ENCODE measurements at places on chromosomes 3 and 15. TPM values are rescaled to one million over a fixed set of nuclear protein-coding genes. Genes with fewer than 3 reads are reported as not detected.

GRCh38 chr3:142857056-142857455 is 31.8 kb downstream of the PCOLCE2 start:
- DNase-seq = no peak

- no peak for DNase-seq
These were observed 278.0 kb upstream of the TRIM42 start for GRCh38 chr3:140399871-140400270.

DNA sequence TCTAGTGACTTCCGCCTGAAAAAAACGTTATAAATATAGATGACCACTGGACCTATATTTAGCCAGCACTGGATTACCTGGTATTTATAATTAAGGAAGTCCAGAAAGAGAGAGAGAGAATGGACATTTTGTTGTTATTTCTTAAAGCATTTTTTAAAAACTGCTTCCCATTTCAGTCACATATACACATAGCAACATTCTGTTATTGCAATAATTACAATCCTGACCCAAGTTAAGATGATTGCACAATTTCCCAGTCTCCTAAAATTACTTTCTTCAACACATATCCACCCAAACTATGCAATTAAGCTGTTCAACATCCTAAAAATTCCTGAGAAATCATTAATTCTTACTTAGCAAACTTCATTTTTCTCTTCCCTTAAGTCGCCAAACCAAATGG is 37.7 kb downstream of the PCSK6 start:
- no peak for DNase-seq

DNA sequence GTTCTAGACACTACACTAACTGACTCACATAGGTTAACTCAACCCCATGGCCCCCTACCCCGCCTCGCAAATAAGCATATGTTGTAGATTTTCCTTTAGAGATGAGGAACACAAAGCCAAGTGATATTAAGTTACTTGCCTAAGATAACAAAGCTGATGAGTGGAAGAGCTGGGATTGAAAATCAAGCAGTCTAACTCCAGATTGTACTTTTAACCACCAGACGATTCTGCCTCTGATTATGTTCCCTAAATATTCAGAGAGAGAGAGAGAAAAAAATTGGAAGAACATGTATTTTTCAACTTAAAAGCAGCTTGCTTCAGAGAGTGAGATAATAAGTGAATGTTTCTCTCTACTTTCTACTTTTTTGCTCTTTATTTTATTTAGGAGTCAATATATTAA is 66.9 kb upstream of the THBS1 start:
- DNase-seq = no peak

DNA sequence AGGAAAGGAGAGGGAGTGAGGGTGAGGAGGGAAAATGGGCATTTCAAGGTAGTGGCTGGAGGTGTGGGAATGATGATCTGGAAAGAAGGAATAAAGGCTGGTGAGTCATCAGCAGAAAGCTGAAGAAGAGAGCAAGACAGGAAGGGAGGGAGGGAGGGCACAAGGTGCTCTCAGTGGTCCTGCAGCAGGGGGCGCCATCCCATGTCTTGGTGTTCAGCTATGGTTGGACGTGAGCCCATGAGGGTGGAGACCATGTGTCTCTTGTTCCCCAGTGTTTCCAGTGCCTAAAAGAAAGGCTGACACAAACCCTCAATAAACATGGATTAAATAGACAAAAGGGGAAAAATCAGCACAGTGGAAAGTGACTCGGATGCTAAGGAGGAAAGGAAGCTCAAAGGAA is 228.5 kb downstream of the NTRK3 start:
- no peak for DNase-seq

DNA sequence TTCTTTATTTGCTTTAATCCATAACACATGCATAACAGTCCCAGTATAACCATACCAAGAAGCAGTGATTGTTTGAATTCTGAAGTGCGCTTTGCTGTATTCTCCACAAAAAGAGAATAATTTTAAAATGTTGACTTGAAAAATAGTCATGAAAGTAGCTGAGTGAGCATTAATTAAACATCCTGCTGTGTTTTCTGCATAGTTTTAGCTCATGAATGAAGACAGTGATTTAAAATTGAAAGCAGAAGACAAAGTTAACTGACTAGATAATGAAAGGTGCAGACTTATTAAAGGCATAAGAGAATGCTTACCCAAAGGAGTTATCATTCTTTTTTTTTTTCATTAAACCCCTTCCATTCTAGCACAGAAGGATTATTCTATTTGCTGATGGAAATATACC is 143.5 kb downstream of the GABRG3 start:
- no peak for DNase-seq

DNA sequence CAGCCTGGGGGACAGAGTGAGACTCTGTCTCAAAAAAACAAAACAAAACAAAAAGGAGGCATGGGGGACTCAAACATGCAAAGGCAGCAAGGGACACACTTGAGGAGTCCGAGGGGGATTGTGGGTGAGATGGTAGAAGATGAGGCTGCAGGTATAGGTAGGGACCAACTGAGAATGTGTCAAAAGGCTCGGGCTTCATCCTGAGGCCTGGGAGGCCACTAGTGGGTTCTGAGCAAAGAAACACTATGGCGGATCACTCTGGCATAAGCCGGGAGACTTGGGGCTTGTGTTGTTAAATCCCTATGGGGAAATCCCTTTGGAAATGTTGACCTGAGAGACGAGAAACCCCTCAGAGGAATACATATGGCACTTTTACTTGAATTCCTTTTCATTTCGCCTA is 21.2 kb downstream of the ZNF710 start:
- DNase-seq = no peak

GRCh38 chr3:193960487-193961274 is 175.3 kb upstream of the HES1 start:
- no peak for DNase-seq

DNA sequence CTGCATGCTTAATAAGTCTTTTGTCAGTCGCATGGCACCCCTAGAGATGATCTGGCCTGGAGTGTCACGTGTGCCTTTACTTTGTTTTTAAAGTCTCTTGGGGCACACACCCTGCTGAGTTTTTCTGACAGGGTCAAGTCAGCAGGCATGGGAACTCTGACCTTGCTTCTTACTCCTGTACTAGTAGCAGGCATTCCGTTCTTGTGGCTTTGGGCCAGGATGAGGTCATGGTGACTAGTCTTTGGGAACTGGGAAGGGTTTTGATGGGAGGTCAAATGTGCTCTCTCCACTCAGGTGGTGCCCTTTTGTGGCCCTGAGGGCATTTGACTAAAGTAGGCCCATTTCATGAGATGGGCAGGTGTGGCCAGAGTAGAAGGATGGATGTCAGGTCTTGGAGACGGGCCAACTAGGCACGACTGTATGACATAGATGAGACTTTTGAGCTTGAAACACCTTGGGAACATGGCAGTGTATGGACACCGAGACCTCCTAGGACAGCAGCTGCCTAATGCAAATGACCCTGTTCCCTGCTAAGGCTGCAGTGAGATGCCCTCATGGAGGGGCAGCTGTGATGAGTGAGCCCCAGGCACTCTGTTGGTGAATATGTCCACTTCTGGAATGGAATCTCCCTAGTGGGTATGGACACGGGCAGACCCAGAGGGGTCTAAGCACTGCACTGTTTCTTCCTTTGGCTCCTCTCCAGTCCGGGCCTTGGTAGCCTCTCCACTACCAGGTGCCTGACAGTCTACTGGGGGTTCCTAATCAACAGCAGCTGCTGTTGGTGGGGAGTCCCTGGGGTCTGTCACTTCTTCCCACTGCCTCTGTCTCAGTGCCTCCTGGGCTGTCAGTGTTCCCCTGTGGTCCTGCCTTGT is 16.4 kb downstream of the SRPRB start:
- DNase-seq = peak; percentile 33

DNA sequence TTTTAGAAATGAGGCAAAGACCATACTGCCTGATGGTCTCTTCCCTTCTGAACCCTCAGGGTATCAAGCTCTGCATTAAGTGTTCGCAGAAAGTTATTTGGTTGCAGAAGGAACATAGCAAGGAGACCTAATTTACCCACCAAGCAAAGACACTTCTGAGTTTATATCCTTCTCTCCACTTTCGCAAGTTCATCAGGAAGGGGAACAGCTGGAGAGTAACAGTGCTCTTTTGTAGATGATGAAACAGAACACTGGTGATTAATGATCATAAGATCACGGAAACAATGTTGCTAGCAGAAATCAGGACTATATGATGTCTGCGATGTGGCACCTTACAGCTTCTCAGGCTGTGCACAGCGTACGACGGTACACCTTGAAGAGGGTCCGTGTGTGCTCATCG is 62.1 kb downstream of the NCEH1 start:
- DNase-seq = no peak

DNA sequence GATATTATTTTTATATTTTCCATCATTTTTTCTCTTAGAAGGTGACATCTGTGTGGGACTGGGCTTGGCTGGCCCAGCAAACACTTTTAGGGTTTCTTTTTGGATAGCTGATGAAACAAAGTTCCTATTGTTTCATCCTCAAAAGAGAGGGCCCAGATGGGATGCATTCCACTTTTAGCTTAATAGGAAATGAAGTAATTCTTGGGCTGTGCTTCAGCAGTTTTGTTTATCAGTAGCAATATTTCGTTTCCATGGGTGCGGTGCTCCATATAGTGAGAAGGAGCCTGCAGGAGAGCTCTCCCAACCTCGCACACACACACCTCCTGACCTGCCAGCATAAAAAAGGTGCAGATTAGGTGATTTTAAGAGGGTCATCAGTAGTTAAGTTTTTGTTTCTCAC is 147.5 kb downstream of the AKAP13 start:
- peak; percentile 65 for DNase-seq

DNA sequence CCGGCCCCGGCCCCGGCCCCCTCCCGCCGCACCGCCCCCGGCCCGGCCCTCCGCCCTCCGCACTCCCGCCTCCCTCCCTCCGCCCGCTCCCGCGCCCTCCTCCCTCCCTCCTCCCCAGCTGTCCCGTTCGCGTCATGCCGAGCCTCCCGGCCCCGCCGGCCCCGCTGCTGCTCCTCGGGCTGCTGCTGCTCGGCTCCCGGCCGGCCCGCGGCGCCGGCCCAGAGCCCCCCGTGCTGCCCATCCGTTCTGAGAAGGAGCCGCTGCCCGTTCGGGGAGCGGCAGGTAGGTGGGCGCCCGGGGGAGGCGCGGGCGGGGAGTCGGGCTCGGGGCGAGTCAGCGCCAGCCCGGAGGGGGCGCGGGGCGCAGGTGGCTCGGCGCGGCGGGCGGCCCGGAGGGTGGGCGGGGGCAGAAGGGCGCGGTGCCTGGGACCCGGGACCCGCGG is 352 bp downstream of the CHRD start:
- DNase-seq = no peak

- DNase-seq = no peak
These were observed 176.3 kb downstream of the ERC2 start for GRCh38 chr3:56291953-56292352.

DNA sequence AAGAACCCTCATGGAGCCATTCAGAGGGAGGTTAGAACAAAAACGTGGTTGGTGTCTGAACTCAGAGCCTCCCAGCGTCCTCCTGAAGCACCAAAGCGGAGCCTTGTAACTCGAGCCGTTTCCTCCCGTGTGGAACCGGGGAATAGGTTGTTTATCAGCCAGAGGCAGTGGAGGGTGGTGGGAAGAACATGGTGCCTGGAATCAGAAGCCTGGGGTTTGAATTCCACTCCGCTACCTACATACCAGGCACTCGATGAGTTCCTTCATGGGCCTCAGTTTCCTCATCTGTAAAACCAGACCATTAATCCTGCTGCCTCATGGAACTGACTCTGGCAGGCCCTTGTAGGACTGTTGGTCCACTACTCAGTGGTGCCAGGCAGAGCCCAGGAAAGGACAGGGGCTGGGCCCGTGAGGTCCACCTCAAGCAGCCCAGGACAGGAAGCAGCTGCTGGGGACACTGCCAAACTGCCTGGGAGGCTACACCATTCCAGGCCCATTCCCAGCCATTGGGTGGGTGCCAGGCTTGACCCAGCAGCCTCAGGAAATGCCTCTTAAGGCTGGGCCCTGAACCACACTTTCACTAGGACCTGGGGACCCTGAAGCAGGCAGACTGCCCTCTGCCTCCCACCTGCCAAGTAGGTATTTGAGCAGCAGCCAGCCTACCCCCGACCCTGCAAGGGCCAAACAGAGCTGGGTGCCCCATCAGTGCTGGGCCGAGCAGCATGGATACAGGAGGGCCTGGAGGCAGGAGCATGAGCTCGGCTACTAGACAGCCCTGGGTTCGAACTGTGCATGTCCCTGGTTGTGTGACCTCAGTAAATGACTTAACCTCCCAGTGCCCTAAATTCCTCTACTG is 33.4 kb downstream of the PRKCD start:
- DNase-seq = no peak

DNA sequence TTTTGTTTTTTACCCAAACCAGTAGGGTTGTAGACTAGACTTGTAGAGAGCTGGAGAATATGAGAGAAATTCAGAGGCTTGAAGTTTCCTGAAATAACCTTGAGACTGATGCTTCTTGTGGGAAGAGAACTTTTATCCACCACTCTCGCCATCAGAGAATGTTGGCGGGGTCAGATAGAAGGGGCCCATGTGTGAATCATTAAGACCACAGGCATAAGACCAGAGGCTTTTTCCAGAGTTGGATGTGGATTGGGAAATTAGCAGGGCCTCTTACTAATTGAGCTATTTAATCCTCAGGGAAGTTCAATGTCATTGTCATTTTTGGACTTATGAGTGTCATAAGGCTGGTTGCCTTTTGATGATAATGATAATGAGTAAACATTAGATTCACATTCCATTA is 246.9 kb upstream of the THRB start:
- DNase-seq = no peak

- DNase-seq = no peak
These were observed 68.9 kb downstream of the SMAD3 start for GRCh38 chr15:67134067-67134838.

DNA sequence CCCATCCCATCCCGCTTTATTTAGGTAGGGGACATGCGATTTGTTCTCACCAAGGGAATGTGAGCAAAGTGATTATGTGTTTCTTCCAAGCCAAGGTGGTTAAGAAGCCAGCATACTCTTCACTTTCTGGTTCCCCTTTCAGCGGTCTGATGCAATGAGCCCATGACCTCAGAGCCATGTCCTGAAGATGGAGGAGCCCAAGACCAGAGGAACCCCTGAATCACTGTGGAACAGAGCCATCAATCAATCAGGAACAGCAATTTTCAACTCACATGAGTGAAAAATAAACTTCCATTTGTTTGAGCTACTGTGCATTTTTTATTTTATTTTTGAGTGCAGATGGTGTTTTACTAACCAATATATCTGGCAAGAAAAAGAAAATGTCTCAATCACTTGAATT is 10.8 kb downstream of the THRB start:
- DNase-seq = no peak

Gene UQCC5
- polyA plus RNA-seq = 9.5 TPM

Gene ANO10
- 87.1 TPM for polyA plus RNA-seq

Gene PRR23E
- not detected for polyA plus RNA-seq

Gene SPTBN5
- 0.30 TPM for polyA plus RNA-seq

Gene EIF5A2
- 20.5 TPM for polyA plus RNA-seq

Gene OR5H14
- polyA plus RNA-seq = not detected

Gene LSAMP
- polyA plus RNA-seq = 24.1 TPM

Gene ISLR2
- not detected for polyA plus RNA-seq

Gene LPP
- 64.2 TPM for polyA plus RNA-seq

Gene CADPS
- 0.06 TPM for polyA plus RNA-seq

Gene OR5K2
- not detected for polyA plus RNA-seq

Gene NR2E3
- polyA plus RNA-seq = 0.16 TPM

Gene DNAJA4
- 2.5 TPM for polyA plus RNA-seq

Gene GOLGA8G
- not detected for polyA plus RNA-seq
